NCI-H460 (cell line): ENCODE measurements at places on chromosomes 12 and 14.

DNA sequence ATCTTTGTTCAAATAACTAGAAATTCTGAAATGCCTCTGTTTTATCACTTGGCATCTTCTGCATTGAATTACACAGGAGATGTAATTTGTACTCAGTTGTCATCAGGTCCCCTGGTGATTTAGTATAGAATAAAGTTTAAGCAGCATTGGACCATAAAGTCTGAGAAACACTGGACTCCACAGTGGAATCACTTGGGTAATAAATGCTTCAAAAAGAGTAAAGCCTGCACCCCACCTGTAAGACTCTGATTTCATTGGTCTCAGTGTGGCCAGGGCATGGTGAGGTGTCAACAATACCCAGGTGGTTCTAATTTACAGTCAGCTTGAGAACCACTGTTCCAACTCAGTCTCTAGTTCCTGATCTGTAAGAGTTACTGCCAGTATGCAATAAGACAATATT is 148.9 kb downstream of the ITPR2 start:
- DNase-seq: no peak

- DNase-seq: no peak
Observed at GRCh38 chr14:54609576-54609975, 42.6 kb downstream of the SAMD4A start.

- no peak for DNase-seq
Observed at GRCh38 chr12:120943482-120943881, 34.9 kb upstream of the HNF1A start.

DNA sequence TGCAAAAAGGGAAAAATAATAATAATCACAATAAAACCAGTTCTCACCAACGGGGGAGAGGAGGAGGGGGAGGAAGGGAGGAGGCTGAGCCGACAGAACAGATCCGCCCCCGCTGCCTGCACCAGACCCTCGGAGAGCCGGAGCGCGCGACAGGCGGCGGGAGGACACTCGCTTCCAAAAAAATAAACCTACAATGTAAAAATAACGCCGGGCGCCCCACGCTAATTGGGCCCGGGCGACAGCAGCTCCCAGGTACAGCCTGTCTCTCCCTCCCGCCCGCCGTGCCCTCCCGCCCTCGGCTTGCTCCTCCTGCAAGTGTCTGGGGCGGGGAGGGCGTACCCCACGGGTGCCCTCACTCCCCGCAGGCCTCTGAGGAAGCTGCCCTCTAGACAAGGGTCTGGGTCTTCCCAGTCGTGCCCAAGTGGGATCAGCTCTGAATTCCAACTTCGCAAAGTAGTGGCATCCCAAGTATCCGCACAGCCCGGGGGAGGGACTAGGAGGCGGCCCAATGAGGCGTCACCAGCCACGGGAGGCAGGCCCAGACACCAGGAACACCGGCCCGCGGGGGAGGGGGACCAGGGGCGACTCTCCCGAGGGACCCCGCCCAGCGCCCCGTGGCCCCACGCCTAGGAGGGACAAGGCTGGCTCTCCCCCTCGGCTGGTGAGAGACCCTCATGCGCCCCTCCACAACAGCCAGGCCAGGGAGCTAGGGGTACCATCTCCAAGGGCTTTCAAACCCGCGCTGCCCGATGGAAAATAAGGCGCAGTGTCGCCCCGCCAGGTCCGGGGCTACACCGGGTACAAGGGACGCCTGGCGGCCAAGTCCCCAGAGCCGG is 1.0 kb downstream of the NCOR2 start:
- DNase-seq: peak; percentile 78

DNA sequence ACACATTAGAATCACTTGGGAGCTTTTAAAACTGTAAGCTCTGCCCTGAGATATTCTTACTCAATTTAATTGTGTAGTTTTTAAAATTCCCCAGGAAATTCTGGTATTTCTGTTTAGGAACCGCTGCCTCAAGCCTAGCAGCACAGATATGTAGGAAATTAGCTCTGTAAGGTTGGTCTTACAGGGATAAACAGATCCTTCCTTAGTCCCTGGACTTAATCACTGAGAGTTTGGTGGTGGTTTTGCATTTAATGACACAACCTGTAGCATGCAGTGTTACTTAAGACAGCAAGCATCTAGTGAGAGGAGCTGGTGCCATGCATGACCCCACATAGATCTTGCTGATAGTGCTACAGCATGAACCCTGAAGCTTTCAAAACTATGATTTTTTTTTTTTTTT is 19.9 kb upstream of the PAPLN start:
- DNase-seq: no peak

DNA sequence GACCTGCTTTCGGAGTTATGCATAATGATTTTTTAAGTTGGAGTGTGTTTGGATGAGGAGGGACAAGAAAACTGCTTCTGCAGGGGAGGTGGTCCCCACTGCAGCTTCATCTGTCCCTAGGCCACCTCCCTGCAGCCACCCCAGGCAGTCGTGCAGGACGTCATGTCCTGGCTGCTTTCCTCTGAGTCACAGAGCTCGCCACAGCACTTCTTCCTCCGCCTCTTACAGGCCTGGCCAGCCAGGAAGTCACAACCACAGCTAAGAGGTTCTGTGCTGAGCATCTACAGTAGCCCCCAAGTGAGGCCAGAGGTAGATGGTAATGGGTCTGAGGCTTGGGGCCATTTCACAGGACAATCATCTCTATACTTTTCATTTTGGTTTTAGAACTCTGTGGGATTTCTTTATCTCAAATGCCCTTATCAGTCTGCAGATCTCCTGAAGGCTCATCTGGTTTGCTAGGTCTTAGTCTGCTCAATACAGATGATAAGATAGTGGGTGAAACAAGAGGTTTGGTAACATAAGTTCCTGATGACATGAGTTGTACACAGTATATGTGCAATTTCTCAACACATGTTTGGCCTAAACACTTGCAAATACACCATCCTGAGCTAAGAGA is 106.4 kb downstream of the ARF6 start:
- DNase-seq: peak; percentile 51

DNA sequence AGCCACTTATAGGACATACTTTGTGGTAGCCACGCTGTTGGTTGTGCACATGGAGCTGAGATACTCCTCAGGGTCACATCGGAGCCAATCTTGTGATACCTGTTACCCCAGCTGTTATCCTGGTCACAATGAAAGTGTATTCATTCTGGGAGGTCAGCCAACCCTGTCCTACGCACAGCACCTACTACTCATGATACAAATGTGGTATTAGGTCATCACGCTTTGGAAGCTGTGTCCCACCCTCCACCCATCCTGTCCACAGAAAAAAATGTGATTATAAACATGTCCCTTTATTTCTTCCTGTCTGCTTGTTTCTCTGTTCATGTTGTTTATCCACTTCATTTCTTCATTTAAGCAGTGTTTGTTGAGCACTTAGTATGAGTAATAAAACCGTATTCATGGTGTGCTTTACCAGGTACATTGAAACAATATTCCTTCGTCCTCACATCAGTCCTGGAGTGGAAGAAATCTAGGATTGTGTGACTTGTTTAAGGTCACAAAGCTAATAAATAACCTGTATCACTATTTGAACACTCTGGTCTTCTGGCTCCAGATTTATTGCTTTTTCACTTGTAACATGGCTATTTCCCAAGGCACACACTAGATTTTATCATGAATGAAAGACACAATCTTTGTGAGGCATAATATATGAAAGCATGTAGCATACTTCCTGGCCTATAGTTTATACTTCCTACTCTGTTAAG is 73.1 kb downstream of the DERA start:
- no peak for DNase-seq

- no peak for DNase-seq
Observed at GRCh38 chr12:44379831-44380230, 496.3 kb downstream of the NELL2 start.

DNA sequence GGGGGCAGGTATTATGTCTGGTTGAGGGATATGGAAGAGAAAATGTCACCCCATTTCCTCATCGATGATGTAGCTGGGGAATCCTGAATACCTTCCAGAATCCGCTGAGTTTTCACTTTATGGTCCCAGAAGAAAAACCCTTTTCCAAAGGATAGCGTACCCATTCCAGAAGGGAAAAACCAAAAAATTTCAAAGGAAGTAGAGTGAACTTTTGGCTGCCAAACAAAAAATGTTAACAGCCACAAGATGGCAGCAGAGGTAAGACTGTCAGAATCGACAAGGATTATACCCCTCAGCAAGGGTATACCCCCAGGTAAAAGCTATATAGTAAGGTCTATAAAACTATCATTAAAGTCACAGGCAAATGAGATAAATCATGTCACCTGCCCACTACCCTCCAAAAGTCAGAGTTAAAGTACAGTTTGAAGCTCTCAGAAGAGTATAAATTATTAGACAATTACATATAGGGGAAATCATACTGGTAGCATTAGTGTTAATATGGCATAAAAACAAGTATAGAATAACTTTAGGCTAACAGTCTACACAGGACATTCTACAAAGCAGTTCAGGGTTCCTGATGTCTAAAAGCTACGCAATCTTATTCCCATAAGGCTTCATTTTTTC is 18.0 kb downstream of the ACIN1 start:
- DNase-seq: no peak

DNA sequence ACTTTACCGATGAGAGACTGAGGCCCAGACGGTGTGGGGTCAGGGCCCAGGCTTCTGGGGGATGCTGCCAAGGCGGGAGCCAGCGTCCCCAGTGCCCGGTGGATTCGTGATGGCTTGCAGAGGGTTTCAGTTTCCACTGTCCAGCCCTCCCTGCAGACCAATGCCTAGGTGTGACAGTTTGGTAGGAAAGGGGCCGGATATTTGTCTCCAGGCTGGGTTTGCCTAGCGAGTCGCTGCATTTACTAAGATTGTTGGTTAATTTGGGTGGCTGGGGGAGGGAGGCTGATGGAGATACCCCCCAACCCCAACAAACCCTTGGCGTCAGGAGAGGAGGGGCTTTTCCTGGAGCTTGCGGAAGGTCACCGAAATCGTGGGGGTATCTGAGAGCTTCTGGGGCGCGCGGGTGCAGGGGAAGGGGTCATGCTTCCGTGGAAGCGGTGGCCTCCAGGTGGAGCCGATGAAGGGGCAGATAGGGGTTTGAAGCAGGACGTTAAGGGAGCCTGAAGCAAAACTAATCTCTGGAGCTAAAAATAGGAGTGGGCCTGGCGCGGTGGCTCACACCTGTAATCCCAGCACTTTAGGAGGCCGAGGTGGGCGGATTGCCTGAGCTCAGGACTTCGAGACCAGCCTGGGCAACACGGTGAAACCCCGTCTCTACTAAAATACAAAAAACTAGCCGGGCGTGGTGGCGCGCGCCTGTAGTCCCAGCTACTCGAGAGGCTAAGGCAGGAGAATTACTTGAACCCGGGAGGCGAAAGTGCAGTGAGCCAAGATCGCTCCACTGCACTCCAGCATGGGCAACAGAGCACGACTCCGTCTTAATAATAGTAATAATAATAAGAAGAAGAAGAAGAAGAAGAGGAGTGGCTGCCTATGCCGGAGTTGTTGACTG is 1.1 kb upstream of the CDC42BPB start:
- no peak for DNase-seq

- no peak for DNase-seq
Observed at GRCh38 chr12:88553941-88554658, 26.2 kb downstream of the KITLG start.

- no peak for DNase-seq
Observed at GRCh38 chr14:51612449-51612848, 39.3 kb upstream of the FRMD6 start.

DNA sequence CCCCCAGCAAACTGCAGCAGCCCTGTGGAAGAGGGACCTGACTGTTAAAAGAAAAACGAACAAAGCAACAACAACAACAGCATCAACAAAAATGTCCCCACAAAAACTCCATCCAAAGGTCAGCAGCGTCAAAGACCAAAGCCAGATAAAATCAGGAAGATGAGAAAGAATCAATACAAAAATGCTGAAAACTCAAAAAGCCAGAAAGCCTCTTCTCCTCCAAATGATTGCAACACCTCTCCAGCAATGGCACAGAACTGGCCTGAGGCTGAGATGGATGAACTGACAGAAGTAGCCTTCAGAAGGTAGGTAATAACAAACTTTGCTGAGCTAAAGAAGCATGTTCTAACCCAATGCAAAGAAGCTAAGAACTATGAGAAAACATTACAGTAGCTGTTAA is 45.4 kb upstream of the PPP4R3A start:
- no peak for DNase-seq

- DNase-seq: no peak
Observed at GRCh38 chr12:45522227-45522626, 207.3 kb upstream of the ARID2 start.

DNA sequence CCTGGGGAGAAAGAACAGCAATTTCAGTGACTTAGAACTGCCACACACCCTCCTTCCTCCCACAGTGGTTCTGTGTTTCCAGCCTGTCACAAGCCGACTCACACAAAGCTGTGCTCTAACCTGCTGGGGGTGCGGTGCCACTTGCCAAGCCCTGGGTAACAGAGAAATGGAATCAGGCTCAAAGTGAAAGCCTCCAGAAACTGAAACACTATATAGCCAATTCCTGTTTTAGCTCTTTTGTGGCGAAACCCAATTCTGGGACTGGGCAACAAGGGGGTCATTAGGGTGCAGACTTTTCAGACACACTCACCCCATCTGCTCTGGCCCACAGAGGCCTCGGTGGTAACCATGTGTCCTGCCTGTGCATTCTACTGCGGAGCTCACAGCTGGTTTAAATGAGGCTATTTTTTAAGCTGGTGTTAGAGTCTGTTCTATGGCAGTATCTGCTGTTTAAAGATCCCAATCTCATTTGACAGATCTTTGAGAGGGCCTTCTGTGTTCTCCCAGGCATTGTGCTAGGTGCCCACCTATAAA is 15.2 kb upstream of the ACTR6 start:
- DNase-seq: no peak

DNA sequence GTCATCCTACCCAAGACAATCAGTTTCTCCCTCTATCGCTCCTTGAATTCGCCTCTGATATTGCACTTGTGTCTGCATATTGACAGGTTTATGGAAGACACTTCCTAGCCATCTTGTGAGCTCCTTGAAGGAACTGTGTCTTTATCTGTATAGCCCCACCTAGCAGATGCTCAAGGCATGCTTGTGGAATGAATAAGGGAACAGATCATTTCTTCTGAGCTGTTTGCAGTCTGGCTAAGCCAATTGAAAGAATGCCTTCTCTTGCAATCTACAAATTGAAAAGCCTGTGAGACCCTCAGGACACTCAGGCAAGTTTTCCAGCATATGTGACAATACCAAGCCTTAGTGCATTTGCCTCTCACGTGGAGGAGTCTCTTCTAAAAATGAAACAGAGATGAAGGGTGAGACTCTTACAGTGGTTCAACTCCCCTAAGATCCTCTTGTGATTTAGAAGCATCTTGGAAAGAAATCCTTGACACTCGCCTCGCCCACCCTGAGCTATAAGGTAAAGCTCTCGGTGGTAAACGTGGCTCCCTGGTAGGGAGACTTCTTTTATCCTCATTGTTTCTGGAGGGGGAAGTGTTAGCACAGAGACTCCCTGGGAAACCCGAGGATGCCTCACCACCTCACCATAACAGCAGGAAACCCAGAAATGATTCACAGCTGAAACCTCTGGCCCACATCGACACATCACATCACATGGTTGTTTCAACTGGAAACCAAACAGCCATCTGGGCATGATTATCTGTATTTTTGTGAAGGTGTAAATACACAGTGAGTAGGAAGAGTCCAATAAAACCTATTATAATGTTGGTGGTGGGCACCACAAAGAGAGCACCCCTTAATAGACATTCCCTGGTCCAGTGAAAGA is 112.3 kb upstream of the BCL2L14 start:
- no peak for DNase-seq

- DNase-seq: no peak
Observed at GRCh38 chr14:40058901-40059897, 627.0 kb upstream of the FBXO33 start.

GRCh38 chr12:53940443-53941014 is 1.9 kb downstream of the HOXC13 start:
- DNase-seq: no peak
